WERI-Rb-1 (cell line): ENCODE measurements at places on chromosomes 7 and 10.
A peak's percentile ranks its signal among the peaks of the same experiment; 100 is the strongest.

GRCh38 chr7:28856656-28857055 lies 101.5 kb downstream of the TRIL start:
- no peak for DNase-seq

DNA sequence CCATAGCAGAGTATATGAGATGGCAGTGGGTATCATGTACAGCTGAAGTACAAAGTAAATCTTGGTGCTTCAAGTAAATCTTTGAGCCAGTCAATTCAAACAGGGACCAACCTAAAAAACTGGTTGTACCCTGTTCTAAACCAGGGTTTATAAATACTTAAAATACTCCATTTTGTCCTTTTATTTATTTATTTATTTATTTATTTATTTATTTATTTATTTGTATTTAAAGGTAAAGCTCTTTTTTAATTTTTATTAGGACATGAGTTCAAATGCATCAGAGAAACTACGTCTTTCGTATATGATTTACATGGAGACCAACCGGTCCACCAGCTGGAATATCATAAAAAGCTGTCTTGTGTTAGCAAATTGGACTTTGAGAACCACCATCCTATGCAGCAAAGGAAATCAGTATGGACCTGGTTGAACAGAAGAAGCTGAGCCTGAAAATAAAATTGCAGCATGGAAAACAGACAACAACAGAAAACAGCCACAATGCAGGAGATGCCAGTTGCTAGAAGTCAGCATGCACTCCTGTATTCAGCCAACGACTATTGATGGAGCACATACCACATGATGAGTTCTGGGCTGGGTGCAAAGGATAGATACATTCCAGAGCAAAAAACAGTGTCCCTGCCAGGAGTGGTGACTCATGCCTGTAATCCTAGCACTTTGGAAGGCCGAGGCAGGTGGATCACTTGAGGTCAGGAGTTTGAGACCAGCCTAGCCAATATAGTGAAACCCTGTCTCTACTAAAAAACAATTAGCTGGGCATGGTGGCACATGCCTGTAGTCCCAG lies 60.0 kb downstream of the PLXNA4 start:
- no peak for DNase-seq

DNA sequence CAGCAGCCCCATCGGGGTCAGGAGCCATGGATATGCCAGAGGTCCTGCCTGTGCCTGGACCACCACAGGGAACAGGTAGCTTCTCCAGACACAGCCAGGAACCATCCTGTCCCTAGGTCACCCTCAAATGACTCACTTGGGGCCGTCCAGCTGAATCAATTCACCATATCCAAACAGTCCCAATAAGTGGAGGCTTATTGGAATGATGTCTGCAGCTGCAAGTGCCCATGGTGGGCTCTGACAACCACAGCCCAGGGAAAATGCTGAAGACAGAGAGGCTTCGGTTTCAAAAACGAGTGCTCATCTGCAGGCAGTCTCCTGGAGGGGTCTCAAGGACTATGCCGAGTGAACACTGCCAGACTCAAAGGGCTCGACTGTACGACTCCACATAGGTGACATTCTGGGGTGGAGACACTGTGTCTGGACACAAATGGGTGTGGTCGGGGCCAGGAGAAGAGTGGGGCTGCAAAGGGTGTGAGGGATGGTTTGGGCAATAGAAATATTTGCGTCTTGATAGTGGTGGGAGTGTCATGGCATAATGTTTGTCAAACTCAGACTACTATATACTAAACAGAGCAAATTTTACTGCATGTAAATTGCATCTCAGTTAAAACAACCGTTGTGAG lies 204.8 kb downstream of the TNS3 start:
- DNase-seq = no peak

DNA sequence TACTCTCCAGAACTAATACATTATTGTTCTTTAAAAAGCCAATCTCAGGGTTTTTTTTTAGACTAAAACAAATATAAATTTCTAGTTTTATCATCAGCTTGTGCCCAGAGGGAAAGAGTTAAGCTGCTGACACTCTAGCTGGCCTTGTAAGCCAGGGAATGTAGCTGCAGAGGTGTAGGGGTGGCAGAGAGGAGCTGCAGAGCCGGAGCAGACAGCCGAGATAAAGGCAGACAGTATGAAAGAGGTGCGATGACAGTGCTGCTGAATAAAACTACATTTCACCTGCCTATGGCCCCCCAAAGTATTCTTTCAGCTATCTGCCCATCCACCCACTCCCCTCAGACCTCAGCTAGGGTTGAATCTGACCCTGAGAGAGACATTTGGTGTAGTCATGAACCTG lies 653.7 kb upstream of the ZWINT start:
- DNase-seq = no peak

DNA sequence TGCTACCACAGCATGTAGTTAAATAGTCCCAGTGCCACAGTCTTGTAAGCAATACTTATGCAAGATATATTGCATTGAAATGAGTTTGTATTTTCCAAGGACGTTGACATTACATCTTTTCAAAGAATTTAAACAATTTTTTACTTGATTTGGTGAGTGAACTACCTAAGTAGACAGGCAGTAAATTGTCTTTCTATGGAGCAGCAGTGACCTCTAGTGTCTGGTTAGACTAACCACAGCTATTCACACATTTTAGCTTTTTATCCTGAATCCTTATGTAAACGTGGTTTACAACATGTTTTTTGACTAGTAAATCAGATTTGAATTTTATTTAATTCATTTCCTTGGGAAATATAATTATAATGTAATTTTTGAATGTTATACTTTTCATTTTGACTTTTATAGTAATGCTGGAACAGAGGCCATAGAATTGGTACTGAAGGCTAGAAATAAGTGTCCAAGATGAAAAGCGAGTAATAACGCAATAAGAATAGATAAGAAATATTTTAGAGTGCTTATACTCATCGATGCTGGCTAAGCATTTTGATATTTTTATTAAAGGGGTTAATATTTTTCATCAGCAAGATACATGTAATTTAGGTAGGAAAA lies 5.6 kb downstream of the LRRTM3 start:
- no peak for DNase-seq

DNA sequence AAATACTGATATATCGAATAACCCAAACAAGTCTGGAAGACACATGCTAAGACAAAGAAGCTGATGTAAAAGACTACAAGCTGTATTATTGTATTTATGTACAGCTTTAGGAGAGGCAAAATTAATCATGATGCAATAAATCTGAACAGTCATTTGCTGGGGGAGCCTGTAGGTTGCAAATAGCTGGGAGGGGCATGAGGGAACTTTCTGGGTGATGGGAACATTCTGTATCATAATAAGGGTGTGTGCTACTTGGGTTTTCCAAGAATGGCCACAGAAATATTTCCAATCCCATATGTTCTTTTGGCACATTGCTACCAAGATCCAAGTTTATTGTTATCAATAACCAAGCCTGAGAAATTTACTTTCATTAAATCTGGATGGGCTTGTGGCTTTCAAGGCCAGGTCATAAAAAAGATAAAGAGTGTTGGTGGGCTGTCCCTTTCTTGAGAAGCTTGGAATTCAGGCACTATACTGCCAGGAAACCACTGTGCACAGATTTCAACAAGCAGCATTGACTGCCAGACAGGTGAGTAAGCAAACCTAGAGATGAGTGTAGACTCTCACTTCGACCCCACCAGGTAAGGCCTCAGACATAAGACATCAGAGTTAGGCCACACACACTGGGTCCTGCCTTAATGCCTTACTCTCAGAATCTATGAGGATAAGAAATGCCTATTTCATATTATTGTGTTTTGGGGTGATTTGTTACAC lies 629.7 kb upstream of the FZD8 start:
- DNase-seq = no peak

GRCh38 chr7:158268816-158269535 lies 318.6 kb downstream of the PTPRN2 start:
- no peak for DNase-seq

DNA sequence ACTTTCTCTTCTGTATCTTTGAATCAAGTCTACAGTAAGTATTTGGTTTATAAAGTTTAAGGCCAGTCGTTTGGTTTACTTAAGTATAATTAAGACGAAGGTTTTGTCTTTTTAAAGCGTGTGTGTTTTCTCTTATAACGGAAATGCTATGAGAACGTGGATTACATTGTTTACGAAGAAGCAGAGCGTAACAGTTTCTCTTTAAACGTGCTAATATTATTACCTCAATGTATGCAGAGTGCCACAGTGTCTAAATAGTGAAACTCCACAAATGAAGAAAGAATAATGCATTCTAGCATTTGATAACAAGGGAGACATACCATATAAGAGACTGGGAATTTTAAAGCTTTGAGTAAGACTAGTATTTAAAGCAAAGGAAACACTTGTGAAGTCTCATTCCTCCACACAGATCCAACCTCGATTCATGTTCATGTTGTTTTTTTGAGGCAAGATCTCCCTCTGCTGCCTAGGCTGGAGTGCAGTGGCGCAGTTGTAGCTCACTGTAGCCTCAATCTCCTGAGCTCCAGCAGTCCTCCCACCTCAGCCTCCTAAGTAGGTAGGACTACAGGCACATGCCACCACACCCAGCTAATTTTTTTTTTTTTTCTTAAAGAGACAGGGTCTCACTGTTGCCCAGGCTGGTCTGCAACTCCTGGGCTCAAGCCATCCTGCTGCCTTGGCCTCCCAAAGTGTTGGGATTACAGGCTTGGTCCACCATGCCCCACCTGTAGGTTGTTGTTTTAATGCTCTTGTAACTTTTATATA lies 75.1 kb downstream of the ANKRD61 start:
- DNase-seq = peak; percentile 24

DNA sequence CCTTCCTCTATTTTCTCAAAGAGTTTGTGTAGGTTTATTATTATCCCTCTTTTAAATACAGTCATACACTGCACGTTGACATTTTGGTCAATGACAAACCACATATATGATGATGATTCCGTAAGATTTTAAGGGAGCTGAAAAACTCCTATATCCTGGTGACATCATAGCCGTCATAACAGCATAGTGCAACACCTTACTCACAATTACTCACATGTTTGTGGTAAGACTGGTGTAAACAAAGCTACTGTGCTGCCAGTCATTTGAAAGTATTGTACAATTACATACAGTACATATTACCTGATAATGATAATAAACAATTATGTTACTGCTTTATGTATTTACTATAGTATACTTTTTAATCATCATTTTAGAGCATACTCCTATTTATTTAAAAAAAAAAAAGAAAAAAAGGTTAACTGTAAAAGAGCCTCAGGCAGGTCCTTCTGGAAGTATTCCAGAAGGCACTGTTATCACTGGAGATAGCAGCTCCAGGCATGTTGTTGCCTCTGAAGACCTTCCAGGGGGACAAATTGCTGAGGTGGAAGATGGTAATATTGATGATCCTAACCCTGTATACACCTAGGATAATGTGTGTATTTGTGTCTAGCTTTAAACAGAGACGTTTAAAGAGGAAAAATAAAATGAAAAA lies 123.3 kb upstream of the CDK1 start:
- no peak for DNase-seq

- DNase-seq = peak; percentile 75
Measured at GRCh38 chr7:94374231-94374630, 20.5 kb upstream of the COL1A2 start.

GRCh38 chr7:47350425-47350824 lies 231.5 kb downstream of the TNS3 start:
- DNase-seq = no peak

GRCh38 chr10:123318516-123318915 lies 164.3 kb downstream of the BUB3 start:
- no peak for DNase-seq

DNA sequence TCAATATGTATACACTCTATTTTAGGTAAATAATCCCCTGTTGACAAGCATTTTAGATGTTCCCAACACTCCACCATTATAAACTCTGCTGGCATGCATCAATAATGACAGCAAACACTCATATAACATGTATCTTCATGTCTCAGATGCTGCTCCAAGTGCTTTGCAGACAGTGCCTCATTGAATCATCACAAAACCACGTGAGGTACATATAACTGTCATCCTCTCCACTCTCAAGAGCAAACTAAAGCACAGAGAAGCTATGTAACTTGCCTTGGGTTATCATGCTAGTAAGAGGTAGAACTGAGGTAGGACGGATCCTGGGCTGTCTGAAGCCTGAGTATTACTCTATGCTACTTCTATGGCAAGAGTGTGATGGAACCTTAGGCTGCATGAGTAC lies 72.5 kb upstream of the GSDME start:
- no peak for DNase-seq

DNA sequence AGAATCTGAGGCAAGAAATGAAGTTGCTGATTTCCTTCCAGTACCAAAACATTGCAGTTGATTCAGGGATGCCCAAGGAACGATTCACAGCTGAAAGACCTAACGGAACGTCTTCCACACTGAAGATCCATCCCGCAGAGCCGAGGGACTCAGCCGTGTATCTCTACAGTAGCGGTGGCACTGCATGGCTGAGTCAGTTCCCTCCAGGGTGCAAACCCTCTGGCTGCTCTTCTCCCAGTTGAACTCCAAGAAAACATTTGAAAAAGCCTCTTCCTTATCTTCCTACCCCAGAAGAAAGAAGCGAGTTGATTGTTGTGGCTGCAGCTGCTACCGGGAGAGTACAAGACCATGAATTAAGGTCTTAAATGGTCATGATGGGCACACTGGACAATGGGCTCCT lies 147.1 kb upstream of the PRSS1 start:
- DNase-seq = no peak

GRCh38 chr7:66921396-66921917 lies 432 bp downstream of the TMEM248 start:
- no peak for DNase-seq

DNA sequence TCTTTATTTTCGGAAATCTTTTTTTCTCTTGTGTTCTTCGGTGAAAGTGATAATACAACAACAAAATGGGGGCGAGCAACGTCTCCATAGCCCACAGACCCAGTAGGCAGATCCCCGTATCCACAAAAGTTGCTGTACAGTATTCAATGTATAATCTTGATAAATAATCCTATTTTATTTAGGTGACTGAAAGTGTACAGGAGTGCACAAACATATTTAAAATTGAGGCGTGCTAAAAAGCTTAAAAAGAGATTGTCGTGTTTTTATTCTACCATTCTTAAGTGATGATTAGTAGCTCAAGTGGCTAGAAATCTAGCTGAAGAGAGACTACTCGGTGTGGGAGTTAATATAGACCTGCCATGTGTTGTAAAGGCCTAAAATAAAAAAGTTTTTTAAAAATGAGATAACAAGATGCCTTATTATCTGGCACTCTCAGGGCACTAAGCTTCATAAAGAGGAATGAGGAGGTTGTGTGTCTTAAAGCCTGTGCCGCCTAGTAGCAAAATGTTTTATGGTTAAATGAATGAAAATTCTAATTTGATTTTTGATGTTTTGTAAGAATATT lies 1.6 kb downstream of the CAPZA2 start:
- no peak for DNase-seq

- no peak for DNase-seq
Measured at GRCh38 chr7:4208086-4208485, 474.0 kb upstream of the FOXK1 start.

- no peak for DNase-seq
Measured at GRCh38 chr10:57972783-57973182, 294.9 kb downstream of the IPMK start.

DNA sequence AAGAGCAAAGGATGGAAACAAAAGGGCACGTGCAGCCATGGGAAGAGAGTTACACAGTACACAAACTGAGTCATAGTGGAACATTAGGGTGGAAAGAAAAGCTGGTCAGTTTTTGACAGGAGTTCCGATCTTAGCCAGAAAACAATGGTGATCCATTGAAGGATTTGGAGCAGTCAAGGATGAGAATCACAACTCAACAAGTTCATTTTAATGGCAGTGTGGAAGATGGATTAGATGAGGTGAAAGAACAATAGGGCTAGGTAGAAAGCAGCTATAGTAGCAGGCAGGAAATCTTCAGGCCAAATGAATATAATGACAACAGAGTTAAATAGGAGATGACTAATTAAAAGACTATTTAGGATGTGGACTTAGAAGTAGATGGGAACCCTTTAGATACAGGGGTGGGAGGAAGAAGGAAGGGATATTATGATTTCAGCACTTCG lies 136.3 kb downstream of the DOCK4 start:
- no peak for DNase-seq

GRCh38 chr7:102069931-102070629 lies 216.6 kb upstream of the SH2B2 start:
- DNase-seq = no peak
